ENCODE measurements at places on chromosomes 5 and 9. TPM values are rescaled to one million over a fixed set of nuclear protein-coding genes. Genes with fewer than 3 reads are reported as not detected.

DNA sequence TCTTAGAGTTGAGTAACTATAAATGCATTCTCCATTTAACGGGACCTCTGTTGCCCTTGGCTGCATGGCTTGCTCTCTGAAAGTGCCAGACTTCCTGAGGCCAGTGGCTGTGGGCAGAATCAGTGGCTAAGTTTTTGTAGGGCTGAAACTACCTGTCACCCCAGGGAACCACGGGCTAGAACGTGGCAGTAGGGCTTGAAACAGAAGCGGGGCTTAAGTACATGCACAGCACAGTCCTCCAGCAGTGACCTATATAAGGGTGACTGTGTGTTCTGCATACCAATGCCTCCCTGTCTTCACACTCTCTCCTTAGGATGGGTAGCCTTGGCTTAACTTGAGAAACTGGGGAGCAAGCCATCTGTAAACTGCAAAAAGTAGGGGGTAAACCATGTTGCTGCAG is 43.6 kb upstream of the LRRTM2 start:
- no peak for DNase-seq

DNA sequence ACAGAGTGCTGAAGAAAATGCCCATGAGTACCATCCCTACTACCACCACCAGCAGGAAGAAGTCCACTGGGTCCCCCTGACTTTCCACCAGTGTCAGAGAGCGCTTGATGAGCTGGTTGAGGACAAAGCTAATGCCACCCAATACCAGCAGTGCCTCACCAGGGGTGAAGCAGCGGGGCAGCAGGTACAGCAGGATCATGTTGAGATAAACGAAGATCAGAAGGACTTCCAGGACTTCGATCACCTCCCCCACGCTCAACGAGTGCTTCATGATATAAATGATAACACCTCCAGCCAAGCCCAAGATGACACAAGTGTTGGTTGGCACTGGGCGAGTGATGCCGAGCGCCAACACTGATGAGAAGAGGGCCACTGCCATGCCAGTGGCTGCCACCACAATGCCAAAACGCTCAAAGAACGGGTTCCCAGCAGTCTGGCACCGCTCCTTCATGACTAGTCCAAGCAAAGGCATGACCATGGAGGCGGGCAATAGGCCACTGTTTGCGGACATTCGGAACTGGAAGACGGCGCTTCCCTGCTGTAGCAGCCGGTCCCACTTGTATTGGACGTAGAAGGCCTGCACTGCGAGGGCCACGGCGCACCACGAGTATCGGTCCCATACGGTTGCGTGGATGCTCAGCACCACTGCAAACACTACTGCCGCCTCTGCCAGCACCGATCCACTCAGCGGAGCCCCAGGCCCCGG is 679 bp downstream of the DOLK start:
- peak; percentile 32 for DNase-seq

DNA sequence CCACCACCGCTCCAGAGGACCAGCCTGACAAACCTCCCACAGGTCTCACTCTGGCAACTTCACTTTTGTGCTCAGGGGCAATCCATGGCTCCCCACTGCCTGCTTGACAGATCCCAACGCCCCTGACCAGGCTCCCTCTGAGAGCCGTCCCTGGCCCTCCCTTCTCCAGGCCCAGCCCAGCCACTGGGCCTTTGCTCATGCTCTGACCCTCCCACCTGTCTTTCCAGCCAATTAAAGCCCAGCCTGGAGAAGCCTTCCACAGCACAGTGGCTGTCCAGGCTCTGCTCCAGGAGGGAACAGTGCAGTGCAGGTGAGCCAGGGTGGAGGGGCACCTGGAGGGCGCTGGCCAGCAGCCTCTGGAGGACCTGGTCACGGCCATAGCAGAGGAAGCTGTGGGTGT is 3.3 kb downstream of the ENTPD2 start:
- no peak for DNase-seq

GRCh38 chr9:32551276-32552051 is 663 bp upstream of the SMIM27 start:
- peak; percentile 46 for DNase-seq

DNA sequence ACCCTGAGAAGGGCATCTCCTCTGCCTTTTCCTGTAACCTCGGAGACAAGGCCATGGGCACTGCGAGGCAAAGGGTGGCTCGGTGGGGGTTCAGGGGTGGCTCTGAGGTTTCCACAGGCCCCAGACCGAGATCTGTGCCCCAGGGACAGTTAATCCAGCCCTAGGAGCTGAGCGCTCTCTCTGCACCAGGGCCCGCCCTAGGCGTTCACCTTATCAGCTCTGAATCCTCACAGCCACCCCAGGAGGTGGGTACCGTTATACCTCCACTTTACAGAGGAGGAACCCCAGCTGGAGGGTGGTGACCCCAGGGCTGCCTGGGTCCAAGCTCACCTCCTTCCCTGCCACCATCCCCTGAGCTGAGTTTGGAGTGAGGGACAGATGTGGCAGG is 2.3 kb upstream of the ENG start:
- DNase-seq, result no peak

DNA sequence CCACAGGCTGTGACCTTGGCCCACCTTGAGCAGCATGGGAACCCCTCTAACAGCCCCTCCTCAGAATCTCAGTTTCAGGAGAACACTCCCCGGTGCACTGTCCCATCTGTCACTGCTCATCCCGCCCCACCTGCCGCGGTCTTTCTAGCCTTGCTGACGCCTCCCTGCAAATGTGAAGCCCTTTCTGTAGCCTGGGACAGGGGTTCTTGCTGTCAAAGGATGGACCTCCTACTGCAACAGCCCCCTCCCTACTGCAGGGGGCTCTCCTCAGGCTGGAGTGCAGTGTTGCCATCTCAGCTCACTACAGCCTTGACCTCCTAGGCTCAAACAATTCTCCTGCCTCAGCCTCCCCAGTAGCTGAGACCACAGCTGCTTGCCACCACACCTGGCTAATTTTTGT is 20.0 kb downstream of the OR2V1 start:
- no peak for DNase-seq

GRCh38 chr5:115439042-115439441 is 105.5 kb downstream of the FEM1C start:
- no peak for DNase-seq

GRCh38 chr9:132605387-132605786 is 23.0 kb downstream of the BARHL1 start:
- DNase-seq, result no peak

- no peak for DNase-seq
These were observed 212.2 kb downstream of the SMARCA2 start for GRCh38 chr9:2227144-2227867.

DNA sequence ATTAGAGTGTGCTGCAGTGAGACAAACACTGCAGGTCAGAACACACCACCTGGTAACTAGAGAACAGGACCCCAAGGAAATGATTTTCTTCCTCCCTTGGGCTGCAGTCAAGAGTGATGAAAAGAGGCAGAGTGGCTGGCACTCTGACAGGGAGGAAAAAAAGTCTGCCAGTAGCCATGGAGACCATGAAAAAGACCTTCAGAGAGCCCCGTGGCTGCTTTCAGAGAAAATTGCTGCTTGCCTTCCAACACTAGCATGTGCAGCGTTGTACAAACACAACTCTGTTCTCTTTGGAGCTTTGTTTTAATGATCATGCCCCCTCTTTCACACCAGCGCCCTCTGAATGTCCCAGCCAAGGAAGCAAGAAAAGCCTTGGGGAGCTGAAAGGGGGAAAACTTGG is 68.8 kb downstream of the ANKRD55 start:
- DNase-seq, result no peak

DNA sequence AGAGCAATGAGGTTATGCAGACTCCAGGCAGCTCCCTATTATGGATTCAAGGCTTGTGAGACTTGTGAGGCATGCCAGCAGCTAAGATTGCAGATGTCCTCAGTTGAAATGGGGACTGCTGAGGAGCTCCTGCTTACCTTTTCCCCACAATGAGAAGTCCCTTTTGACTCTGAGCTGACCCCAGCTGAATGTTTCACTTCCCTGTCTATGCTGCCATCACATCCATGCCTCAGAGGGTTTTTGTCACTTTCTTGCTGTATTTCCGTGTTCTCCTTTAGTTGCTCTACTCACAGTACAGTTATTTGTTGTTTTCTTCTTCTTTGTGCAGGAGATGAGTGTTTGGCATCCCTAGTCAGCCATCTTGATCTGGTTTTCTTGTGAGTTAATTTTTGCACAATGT is 18.8 kb upstream of the OR2S2 start:
- DNase-seq, result no peak

- no peak for DNase-seq
These were observed 483.1 kb upstream of the PIK3R1 start for GRCh38 chr5:67732471-67732870.

DNA sequence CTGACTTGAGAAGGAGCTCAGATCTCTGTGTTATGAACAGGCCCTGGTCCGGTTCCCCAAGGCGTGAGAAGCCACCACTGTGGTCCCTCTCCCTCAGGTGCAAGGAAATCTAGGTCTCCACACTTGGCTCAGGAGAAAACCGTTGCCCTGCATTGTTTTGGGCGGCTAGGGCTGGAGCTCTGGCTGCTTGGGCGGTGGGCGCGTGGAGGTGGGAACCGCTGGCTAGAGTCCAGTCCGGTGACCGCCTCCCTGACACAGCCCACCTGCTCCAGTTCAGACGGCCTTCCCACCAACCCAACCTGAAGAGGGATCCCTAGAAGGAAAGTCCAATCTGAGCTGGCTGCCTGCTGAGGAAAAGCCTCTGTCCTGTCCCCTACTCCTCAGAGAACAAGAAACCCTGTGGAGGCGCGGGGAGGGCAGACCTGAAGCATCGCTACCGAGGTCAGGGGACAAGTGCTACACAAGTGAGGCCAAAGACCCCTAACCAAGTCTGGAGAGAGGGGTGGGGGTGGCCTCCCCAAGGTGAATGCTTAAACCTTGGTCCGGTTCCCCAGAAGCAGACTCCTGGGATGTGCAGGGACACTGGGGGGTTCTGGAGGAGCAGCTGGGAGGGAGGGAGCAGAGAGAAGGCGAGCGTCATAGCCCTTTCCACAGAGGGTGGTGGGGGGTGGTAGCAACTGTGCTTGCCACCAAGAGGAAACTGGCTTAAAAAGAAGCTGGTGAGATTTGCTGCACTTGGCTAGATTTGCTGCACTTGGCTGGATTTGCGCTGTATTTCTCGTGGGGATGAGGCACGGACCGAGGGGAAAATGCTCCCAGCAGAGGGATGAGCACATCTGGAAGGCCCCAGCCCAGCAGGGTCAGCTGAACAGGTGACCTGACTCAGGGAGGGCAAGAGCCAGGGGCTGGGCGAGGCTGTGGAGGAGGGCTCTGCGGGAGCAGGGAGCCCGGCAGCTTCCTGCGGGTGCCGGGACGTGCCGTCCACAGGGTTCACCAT is 65.2 kb downstream of the RAPGEF1 start:
- no peak for DNase-seq

GRCh38 chr9:118306801-118307200 is 602.6 kb downstream of the TLR4 start:
- DNase-seq, result no peak

GRCh38 chr9:79686381-79687130 is 114.8 kb downstream of the TLE4 start:
- no peak for DNase-seq

- DNase-seq, result no peak
These were observed 90.1 kb downstream of the THBS4 start for GRCh38 chr5:80125022-80125961.

DNA sequence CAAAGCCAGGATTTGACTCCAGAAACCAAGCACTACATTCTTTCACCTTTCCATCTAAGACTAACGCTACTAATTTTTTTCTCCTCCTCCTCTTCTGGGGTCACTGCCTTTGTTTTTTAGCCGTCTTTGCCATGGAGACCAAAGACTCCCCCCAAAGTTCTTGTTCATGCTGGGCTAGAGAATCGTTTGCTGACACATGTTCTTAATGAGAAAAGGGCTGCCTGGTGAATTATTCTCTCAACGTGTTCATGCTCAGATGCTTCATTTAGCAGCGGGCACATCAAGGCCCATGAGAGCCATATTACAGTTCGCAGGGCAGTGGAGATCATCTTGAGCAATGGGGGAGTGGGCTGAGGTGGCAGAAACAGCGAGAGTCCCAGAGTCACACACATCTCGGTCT is 134.9 kb downstream of the SLIT3 start:
- DNase-seq, result no peak

- no peak for DNase-seq
These were observed 1.5 kb upstream of the LYSMD3 start for GRCh38 chr5:90530736-90531487.

DNA sequence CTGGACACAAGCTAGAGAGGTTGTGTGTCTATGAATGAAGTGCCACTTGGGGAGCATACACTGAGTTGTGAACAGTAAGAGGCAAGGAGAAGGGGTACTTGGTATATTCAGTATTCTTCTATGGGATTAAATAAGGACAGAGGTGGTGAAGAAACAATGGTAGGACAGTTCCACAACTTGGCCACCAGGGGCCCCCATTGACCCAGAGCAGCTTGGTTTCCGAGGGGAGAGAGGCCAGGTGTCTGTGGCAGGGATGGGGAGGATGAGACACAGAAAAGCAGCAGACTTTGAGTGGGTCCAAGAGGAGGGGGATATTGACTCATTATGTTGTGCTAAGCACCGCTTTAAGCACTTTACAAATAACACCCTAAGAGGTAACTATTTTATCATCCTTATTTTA is 220.6 kb downstream of the MELK start:
- DNase-seq, result peak; percentile 8

- no peak for DNase-seq
These were observed 122.5 kb upstream of the GDNF start for GRCh38 chr5:37962389-37962788.

GRCh38 chr9:109213285-109214121 is 46.5 kb upstream of the FRRS1L start:
- DNase-seq, result no peak

GRCh38 chr5:10480237-10480985 is 38.7 kb downstream of the ROPN1L start:
- DNase-seq, result no peak

GRCh38 chr5:172870715-172871461 is 36.8 kb downstream of the ERGIC1 start:
- no peak for DNase-seq

DNA sequence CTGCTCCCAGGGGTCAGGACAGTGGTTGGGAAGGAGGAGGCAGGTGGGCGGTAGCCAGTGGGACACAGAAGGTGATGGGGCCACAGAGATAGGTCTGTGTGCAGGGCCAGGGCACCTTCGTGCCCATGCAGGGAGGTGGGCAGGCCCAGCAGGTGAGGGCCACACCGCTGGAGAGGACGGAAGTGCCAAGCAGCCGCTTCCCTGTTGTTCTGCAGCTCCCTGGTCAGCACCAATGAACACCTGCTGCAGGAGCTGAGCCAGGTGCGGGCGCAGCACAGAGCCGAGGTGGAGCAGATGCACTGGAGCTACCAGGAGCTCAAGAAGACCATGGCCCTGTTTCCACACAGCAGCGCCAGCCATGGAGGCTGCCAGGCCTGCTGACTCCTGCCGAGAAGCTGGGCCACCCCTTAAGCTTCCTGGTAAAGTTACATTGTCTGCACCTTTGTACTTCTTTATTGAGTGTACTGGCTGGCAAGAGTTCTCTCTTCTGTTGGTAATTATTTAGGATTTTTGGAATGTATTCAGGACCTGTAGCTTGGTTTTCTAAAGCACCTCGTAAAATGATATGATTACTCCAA is 40.3 kb downstream of the TPPP start:
- DNase-seq, result no peak

The LMX1B gene
- not detected for total RNA-seq

The WNT8A gene
- not detected for total RNA-seq

The FOXB2 gene
- not detected for total RNA-seq

The NTNG2 gene
- total RNA-seq, result 1.2 TPM

The SLC4A9 gene
- not detected for total RNA-seq

The IL6ST gene
- total RNA-seq, result 58.0 TPM

The RFESD gene
- 6.1 TPM for total RNA-seq

The LCN1 gene
- total RNA-seq, result not detected

The NR5A1 gene
- not detected for total RNA-seq

The GRIN3A gene
- not detected for total RNA-seq

The UBTD2 gene
- total RNA-seq, result 8.3 TPM

The NKD2 gene
- total RNA-seq, result 0.82 TPM

The TMC1 gene
- not detected for total RNA-seq

The PKD2L2 gene
- total RNA-seq, result not detected

The IL17B gene
- not detected for total RNA-seq

The EQTN gene
- total RNA-seq, result not detected

The SH3RF2 gene
- total RNA-seq, result not detected

All from activated naive CD8-positive, alpha-beta T cell treated with anti-CD3 and anti-CD28 coated beads for 36 hours (primary cell).